Lung (tissue), 17 donors: ENCODE measurements at places on chromosomes 13 and 19.

- DNase-seq: no peak
These were observed 172.7 kb downstream of the SPRY2 start for GRCh38 chr13:80168089-80168850.

GRCh38 chr13:71350886-71351285 lies 516.1 kb downstream of the DACH1 start:
- no peak for DNase-seq

- no peak for DNase-seq
These were observed 53.6 kb upstream of the FRY start for GRCh38 chr13:31978021-31978420.

- DNase-seq: no peak
These were observed 9.8 kb downstream of the KLF2 start for GRCh38 chr19:16334411-16334810.

GRCh38 chr19:23762548-23762883 lies 3.8 kb upstream of the ZNF681 start:
- DNase-seq: no peak

GRCh38 chr19:1471010-1471514 lies 8.0 kb downstream of the C19orf25 start:
- no peak for DNase-seq
